ENCODE measurements at places on chromosomes 7 and 10.

DNA sequence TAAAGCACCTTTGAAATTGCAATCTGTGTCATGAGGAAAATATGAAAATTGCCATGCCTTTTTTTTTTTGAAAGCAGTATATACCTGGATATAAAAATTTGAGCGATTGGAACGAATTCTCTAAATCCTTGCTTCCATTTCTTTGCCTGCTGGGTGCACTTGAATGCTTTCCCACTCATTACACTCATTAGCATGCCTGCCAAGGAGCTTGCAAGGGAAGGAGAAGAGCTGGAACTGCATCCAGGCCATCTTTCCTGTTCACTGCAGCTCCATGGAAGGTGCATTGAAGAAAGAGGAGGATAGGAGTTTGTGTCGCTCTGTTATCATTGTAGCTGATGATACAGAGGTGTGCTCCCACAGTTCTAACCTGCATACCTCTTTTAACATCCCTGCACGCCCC, 102.4 kb upstream of the GJD4 start:
- DNase-seq: peak; percentile 46

DNA sequence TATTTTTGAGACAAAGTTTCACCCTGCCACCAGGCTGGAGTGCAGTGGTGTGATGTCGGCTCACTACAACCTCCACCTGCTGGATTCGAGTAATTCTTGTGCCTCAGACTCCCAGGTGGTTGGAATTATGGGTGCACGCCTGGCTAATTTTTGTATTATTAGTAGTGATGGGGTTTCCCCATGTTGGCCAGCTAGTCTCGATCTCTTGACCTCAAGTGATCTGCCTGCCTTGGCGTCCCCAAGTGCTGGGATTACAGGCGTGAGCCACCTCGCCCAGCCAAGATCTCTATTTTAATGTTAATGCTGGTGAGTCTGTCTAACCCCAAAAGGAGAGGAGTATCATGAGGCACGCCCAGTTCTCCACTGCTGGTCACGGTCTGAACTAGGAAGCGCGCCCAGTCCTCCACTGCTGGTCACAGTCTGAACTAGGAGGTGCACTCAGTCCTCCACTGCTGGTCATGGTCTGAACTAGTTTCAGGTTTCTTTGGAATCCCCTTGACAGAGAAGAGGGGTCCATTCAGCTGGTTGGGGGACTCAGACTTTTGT, 5.6 kb upstream of the LRRC27 start:
- DNase-seq: no peak

DNA sequence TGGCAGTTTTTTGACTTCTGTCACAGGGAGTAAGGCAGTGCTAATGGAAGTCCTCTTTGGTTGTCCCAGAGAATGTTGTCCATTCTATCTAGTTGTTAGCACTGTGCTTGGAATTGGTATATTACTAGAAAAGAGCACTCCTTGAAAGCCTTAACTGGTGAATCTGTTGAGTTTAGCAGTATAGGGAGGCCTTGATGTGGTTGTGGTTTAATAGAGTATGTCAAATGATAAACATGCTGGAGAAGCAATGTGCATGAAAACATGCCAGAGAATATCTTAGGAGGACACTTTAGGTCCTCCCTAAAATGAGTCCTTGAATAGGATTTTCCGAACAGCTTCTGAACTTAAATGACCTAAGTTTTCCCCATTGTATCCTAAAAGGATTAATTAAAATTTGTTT, 98.6 kb downstream of the BTRC start:
- DNase-seq: no peak

- DNase-seq: no peak
Measured at GRCh38 chr7:146960773-146961391, 844.3 kb downstream of the CNTNAP2 start.

DNA sequence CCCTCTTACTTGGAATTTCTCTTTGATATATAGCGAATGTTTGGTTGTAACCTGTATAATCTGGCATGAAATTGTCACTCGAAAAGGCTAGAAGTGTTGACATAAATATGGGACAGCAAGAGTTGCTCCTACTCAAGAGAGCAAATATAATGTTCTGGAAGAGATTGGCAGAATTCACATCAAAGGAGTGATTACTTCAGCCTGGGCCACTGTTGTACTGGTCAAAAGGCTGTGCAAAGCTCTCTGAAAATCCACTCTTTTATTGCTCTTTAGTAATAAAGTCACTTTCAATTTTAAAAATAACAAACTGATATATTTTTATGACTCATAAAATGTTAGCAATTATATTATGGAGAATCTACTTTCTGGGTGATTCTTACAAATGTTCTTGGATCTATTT, 58.2 kb downstream of the CFTR start:
- no peak for DNase-seq

GRCh38 chr7:128826916-128827247, 3.3 kb upstream of the FLNC start:
- no peak for DNase-seq

DNA sequence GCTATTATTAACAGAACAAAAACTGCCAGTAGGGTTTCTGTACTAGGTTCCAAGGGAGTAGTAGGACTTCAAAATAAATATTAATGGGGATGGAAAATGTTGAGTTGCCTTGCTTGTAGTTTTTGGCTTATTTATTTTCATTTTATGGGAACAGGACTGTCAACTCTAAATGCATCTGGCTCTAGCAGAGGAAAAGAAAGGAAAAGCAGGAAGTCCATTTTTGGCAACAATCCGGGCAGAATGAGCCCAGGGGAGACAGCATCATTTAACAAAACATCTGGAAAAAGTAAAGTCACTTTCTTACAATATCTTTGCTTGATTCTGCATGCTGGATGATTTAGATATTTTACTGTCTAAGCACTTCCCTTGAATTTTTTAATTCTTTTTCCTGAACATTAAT, 69.4 kb downstream of the NOC3L start:
- no peak for DNase-seq

- peak; percentile 41 for DNase-seq
Measured at GRCh38 chr10:133235932-133236331, 1.7 kb upstream of the VENTX start.

DNA sequence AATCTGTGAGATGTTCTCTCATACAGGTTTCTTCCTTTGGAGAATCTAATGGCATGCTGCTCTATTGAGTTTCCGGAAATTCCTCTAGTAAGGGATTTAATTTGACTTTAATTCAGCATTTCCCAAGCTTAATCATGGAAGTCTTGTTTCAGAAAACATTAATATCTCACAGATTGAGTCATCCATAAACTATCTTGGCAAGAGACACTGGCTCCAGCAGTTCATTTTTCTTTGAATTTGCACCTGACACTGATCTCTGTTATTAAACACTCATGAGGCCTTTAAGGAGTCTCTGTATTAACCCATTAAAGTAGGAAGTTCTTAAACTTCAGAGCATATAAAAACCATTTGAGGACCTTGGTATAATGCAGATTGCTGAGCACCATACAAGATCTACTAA, 3.6 kb upstream of the ITGB8 start:
- no peak for DNase-seq

DNA sequence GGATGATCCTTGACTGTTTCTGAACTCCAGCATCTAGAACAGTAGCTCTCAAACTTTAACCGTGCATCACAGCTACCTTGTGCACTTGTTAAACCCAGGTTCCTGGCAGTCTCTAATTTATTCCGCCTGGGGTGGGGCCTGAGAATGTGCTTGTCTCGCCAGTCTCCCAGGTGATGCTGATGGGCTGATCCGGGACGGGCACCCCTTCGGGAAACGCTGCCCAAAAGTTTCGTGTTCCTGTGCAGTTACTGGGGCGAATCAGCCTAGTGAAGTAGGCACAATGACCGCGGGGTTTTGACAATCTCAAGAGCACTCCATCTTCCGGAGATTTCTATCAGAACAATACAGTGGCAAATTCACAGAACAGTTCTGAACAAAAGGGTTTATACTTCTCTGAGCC, 29.9 kb downstream of the ADCYAP1R1 start:
- no peak for DNase-seq

DNA sequence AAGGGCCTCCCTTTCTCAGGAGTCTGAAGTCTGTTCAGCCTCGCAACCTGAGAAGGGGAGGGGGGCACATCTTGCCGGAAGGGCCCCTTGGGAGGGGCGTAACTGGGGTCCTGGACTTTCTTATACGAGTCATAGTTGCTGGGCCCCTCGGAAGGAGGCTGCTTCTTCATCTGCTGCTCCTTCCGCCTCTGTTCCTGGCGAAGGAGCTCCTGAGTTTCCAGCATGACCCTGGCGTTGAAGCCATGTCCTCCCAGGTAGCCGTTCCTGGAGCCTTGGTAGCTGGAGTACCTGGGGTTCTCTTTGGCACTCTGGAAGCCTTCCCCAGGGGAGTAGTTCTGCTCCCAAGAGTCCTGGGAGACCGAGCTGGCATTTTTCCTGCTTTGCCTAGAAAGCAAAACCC, 703.9 kb downstream of the PARD3 start:
- no peak for DNase-seq

- no peak for DNase-seq
Measured at GRCh38 chr10:11397077-11397965, 214.1 kb downstream of the USP6NL start.

DNA sequence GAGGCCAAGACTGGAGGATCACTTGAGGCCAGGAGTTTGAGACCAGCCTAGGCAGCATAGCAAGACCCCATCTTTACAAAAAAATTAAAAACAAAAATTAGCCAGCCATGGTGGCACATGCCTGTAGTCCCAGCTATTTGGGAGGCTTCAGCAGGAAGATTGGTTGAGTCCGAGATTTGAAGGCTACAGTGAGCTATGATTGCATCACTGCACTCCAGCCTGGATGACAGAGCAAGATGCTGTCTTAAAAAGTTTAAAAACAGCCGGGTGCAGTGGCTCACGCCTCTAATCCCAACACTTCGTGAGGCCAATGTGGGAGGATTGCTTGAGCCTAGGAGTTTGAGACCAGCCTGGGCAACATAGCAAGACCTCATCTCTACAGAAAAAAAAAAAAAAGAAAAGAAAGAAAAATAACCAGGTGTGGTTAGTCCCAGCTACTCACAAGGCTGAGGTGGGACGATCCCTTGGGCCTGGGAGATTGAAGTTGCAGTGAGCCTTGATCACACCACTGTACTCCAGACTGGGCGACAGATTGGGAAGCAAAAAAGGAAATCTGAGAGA, 44.7 kb downstream of the ZAN start:
- DNase-seq: no peak
